A549 treated with CpdA at 1 μM for 4 hours (cell line): ENCODE measurements at places on chromosomes 2 and 18. TPM values are rescaled to one million over a fixed set of nuclear protein-coding genes. Genes with fewer than 3 reads are reported as not detected.

The TXNDC2 gene
- 0.10 to 0.35 TPM (median 0.21 TPM) in 5 replicates for total RNA-seq

The CHRND gene
- total RNA-seq, result not detected in 5 replicates

The PRPF40A gene
- total RNA-seq, result 64.8 to 93.4 TPM (median 85.7 TPM) in 5 replicates

The FEZ2 gene
- total RNA-seq, result 42.6 to 63.7 TPM (median 49.8 TPM) in 5 replicates

The INPP5D gene
- total RNA-seq, result 0.49 to 1.1 TPM (median 0.75 TPM) in 5 replicates

The MSTN gene
- not detected in 5 replicates for total RNA-seq

The PPP1R7 gene
- 58.3 to 73.5 TPM (median 61.4 TPM) in 5 replicates for total RNA-seq

The OR6B2 gene
- not detected in 5 replicates for total RNA-seq

The TANC1 gene
- 7.3 to 9.8 TPM (median 9.1 TPM) in 5 replicates for total RNA-seq

The AQP4 gene
- 0.06 TPM in 1 of 5 replicates, not detected in the others for total RNA-seq

The DOK1 gene
- 3.5 to 5.9 TPM (median 4.2 TPM) in 5 replicates for total RNA-seq

The RNMT gene
- 18.2 to 23.4 TPM (median 20.3 TPM) in 5 replicates for total RNA-seq

The ASXL2 gene
- total RNA-seq, result 10.9 to 15.9 TPM (median 14.6 TPM) in 5 replicates

The GKN1 gene
- 0.49 to 0.73 TPM (median 0.64 TPM) in 5 replicates for total RNA-seq

The STAT4 gene
- 3.2 to 4.5 TPM (median 3.8 TPM) in 5 replicates for total RNA-seq

The IL18RAP gene
- 0.03 TPM in 1 of 5 replicates, not detected in the others for total RNA-seq

The FBXO15 gene
- total RNA-seq, result 0.67 to 1.3 TPM (median 0.78 TPM) in 4 of 5 replicates, not detected in the other

The NGEF gene
- total RNA-seq, result 14.6 to 20.9 TPM (median 19.1 TPM) in 5 replicates

The MMADHC gene
- 91.0 to 111 TPM (median 92.2 TPM) in 5 replicates for total RNA-seq

The DYNAP gene
- total RNA-seq, result not detected in 5 replicates

The HOXD10 gene
- 5.5 to 8.1 TPM (median 7.0 TPM) in 5 replicates for total RNA-seq

The LRRC30 gene
- not detected in 5 replicates for total RNA-seq

The CNTNAP5 gene
- not detected in 5 replicates for total RNA-seq

The ASB18 gene
- not detected in 5 replicates for total RNA-seq

The SLC4A5 gene
- 0.14 to 0.40 TPM (median 0.21 TPM) in 5 replicates for total RNA-seq

The LINC00305 gene
- not detected in 5 replicates for total RNA-seq

The MAP3K19 gene
- total RNA-seq, result not detected in 5 replicates

The RASGRP3 gene
- total RNA-seq, result 0.89 to 1.7 TPM (median 1.0 TPM) in 5 replicates

The SPEG gene
- total RNA-seq, result 5.0 to 7.9 TPM (median 6.9 TPM) in 5 replicates

The PTPN2 gene
- 23.3 to 25.9 TPM (median 24.4 TPM) in 5 replicates for total RNA-seq

The PROM2 gene
- total RNA-seq, result 0.15 TPM in 1 of 5 replicates, not detected in the others

The CD302 gene
- total RNA-seq, result 1.9 to 2.7 TPM (median 2.2 TPM) in 5 replicates

The HSPD1 gene
- total RNA-seq, result 654 to 760 TPM (median 691 TPM) in 5 replicates
